ENCODE measurements at places on chromosomes 11 and 22.
A peak's percentile ranks its signal among the peaks of the same experiment; 100 is the strongest.

- DNase-seq: no peak
These were observed 644 bp downstream of the TMEM134 start for GRCh38 chr11:67468456-67468758.

- DNase-seq: no peak
These were observed 119.7 kb upstream of the BID start for GRCh38 chr22:17893900-17894535.

DNA sequence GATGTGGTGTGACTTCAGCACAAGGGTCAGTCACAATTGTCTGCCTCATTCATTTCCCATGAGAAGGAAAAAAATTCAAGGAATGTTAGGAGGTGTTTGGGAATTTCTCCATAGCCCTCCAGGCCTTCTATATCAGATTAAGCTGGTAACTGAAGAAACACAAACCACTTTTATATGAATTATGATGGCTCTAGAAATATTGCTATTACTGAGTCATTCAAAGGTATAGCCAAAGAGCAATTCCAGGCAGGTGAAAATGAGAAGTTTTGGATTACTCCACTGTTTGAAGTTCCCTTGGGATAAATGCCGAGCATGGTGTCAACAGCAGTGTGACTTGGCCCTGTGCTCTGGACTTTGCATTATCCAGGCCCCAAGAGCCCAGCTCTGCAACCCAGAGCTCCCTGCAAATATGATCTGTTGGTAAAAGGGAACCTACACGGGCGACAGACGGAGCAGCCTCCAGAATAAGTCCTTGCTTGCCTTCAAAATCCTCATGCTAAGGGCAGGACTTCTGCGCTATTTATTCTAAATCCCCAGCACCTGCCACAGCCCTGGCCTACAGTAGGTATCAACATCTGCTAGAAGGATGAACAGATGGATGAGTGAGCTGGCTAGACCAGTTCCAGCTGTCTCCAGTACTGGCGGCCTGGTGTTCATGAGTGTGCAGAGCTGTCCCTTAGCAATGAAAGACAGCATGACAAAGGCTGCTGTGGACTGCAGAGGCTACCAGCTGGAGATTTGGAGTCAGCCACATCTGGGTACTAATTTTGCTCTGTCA is 67.5 kb upstream of the ZBED5 start:
- DNase-seq: no peak

- no peak for DNase-seq
These were observed 102.8 kb downstream of the CWF19L2 start for GRCh38 chr11:107354780-107355179.

GRCh38 chr11:36540998-36541397 is 26.8 kb upstream of the RAG1 start:
- DNase-seq: peak; percentile 50

Measured in activated naive CD4-positive, alpha-beta T cell treated with anti-CD3 and anti-CD28 coated beads, Interleukin-2, amount 10 ng/mL, durations not matched to agents 7 days and 5 days (primary cell).